ENCODE measurements at places on chromosomes 3 and 15. TPM values are rescaled to one million over a fixed set of nuclear protein-coding genes. Genes with fewer than 3 reads are reported as not detected.
A peak's percentile ranks its signal among the peaks of the same experiment; 100 is the strongest.

- DNase-seq, result no peak
Measured at GRCh38 chr3:171346582-171347300, 113.5 kb downstream of the TNIK start.

GRCh38 chr3:185820973-185821758 lies 3.7 kb downstream of the IGF2BP2 start:
- DNase-seq, result peak; percentile 73

The P3H2 gene
- polyA plus RNA-seq, result 80.7 TPM

- no peak for DNase-seq
Measured at GRCh38 chr3:126106336-126107202, 22.6 kb upstream of the SLC41A3 start.

- no peak for DNase-seq
Measured at GRCh38 chr3:37259291-37259690, 84.9 kb upstream of the LRRFIP2 start.

DNA sequence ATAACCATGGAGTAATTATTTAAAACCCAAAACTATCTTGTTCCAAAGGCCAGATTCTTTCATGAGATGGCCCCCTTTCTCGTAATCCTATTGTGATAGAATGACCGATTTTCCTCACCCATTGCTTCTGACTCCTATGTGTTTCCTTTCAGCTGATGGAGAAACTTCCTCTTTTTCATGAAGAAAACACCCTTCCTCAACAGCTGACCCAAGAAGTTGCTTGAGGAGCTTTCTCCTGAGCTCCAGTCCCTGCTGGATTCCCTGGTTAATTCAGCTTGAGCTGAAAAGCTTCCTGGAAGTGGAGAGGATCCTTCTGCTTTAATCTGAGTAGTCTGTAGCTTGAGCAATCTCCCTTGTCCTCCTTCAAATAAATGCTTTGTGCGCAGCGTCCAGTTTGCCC lies 75.0 kb downstream of the BFSP2 start:
- DNase-seq, result no peak

The CMTM6 gene
- 85.4 TPM for polyA plus RNA-seq

The TMC3 gene
- not detected for polyA plus RNA-seq

- no peak for DNase-seq
Measured at GRCh38 chr3:58419780-58420507, 13.7 kb downstream of the PDHB start.

DNA sequence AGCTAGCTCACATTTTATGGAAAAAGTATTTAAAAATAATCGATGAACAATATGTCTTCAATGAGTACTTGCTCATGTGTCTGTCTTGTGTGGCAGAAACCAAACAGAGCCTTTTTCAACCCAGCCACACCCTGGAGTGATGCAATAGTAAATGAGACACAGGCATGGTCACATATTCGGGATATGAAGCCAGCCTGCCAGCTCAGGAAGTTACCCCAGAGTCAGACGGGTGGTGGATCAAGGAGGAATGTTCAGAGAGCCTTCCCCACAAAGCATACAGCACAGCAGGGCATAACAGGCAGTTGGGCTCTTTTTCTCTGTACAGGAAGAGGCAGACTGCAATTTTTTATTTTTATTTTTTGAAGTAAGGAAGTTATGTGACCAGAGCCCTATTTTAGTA lies 27.3 kb downstream of the LARP6 start:
- DNase-seq, result peak; percentile 50

- DNase-seq, result no peak
Measured at GRCh38 chr3:187722206-187722612, 19.9 kb upstream of the RTP2 start.

DNA sequence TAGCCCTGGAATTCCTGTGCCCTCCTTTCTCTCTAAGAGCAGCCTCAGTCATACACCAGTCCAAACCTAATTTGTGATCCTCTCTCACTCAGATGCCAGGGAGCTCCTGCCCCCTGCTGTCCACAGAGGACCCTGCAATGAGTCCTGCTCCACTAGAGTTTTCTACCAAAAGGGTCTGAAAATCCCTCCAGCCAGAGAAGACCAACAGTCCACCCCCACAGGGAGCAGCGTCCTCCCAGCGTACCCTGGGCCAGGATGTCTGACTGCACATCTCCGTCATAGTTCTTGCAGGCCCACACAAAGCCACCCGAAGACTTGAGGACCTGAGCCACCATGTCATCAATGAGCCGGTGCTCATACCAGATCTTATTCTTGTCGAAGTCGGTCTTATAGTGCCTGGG lies 15.4 kb downstream of the IDH2 start:
- DNase-seq, result no peak

DNA sequence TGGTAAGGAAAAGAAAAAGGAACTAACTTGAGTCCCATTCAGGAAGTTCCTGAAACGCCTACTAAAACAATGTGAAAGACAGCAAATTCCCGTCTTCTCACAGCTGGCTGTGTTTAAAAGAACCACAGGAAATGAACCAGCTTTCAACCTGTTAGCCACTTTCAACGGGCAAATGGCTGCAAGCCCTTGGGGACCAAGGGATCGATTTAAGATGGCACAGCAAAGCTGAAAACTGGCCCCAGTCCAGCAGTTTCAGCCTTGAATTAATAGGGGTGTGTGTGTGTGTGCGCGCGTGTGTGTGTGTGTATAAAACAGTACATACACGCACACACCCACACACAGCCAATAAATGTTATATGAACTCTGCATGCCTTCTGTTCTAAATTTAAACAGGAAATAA lies 168.7 kb upstream of the TMCO5A start:
- DNase-seq, result no peak

The CHST13 gene
- polyA plus RNA-seq, result not detected

DNA sequence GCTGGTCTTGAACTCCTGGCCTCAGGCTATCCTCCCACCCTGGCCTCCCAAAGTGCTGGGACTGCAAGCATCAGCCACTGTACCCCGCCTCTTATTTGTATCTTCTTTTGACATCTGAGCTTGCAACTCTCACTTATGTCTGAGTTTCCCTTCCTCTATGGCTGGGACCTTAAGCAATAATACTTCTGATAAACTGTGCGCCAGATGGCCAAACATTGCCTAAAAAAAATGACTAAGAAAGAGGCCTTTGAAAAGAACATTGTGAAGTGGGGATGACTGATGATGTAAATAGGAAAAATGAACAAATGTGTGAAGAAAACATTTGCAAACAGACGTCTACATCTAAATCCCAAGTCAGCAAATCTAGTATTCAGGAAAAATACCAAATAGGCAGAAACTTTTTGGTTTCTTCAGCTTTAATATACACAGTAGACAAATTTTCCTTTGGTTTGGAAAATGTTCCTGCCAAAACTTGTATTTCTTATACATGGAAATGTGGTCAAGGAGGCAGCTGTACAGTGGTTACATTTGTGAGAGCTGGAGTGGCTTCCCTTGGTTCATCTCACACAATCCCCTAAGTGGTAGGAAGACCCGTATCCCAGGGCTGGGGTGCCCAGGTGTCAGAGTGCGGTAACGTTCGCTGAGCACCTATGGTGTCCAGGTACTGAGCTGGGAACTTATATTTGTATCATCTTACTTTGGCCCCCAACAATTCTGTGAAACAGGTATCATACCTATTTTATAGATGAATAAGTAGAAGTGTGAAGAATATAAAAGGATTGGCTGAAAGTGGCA lies 11.6 kb upstream of the TFRC start:
- no peak for DNase-seq

GRCh38 chr3:111338059-111338698 lies 203.8 kb upstream of the CD96 start:
- DNase-seq, result peak; percentile 19

DNA sequence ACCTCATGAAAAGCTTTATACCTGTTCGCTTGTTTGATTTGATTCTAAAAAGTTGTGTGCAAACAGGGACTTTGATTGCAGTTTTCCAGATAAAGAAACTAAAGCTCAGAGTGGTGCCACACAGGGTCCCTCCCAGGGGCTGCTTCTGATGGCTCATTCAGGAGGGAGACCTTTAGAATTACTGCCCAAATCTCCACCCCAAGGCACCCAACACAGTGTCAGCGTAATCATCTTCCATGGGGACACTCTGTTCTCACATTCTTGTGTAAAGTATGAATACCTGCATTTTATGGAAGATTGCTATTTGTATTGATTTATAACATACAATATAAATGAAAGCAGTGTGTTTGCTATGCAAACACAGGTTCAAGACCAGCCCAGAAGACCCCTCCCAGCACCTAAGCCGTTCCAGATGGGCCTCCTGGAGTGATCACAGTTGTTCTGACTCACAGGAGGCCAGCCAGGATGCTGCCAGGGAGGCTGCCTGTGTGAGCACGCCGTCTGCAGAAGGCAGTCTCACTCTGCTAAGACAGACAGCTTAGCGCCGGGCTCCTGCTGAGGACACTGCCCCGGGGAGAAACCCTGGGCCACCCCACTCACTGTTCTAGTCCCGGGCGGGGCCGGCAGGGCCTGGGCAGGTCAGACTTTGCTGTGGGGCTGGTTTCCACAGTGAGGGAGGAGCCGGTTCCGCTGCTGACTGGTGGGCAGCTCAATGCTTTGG lies 185.6 kb downstream of the FAM43A start:
- DNase-seq, result peak; percentile 78

The CYP8B1 gene
- not detected for polyA plus RNA-seq

GRCh38 chr3:16070707-16071106 lies 103.8 kb upstream of the GALNT15 start:
- no peak for DNase-seq

- DNase-seq, result no peak
Measured at GRCh38 chr3:151504606-151505005, 43.7 kb upstream of the IGSF10 start.

The PRR20G gene
- not detected for polyA plus RNA-seq

- no peak for DNase-seq
Measured at GRCh38 chr15:101305820-101306255, 10.8 kb upstream of the SNRPA1 start.

The PIGZ gene
- 1.5 TPM for polyA plus RNA-seq

The CAMK2N2 gene
- polyA plus RNA-seq, result 0.29 TPM

- DNase-seq, result no peak
Measured at GRCh38 chr15:37142371-37142770, 42.0 kb upstream of the MEIS2 start.

GRCh38 chr15:40940296-40940801 lies 11.2 kb downstream of the DLL4 start:
- DNase-seq, result no peak

The DNAJA4 gene
- 5.7 TPM for polyA plus RNA-seq

- no peak for DNase-seq
Measured at GRCh38 chr3:48423883-48424695, 5.8 kb downstream of the PLXNB1 start.

DNA sequence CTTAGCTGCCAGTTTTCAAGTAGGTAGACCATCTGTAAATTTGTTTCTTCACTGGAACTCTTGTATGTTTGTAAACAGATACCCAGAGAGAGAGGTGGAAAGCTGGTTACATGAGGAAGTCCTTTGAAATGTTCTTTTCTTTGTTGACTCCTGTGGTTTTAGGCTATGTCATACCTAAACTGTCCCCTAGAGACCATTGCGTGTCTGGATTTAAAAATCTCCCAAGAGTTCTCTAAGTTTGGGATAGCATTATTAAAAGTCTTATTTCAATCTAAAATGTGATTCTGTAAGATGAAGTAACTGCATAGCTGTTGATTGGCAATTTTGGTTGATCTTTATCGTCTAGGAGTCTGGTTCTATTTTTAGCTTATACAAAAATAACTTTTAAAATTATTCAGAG lies 127.2 kb downstream of the GHSR start:
- DNase-seq, result no peak

The CEMIP gene
- polyA plus RNA-seq, result 2.2 TPM

DNA sequence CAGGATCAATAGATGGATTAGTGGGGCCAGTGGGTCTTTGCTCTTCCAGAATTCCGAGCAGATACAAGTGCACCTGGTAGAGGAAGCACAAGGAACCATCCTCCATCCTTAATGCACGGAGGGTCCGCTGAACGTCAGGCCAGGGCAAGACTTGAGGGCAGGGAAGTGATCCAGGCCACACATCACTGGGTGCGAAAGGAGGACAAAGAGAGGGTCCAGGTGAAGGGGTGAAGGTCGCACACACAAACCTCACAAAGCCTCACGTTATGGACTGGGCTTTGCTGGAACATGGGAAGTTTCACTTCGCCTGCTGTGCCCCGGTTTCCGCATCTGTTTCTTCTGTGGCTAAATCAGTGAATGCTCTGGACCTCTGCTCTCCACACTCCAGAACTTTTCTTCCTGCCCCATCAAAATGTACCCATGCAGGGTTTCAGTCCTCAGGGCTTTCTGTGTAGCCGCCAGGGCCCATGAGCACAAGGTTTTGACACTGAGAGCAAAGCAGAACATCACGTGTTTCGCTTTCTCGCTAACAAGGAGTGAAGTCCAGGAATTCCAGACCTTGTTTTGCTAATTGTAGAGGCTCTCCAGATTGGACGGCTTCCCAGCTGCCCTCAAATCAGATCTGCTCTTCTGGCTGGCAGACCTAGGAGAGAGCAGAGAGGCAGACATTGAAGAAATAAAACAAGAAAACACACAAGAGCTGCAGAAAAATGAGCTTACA lies 56.3 kb downstream of the KLF15 start:
- DNase-seq, result no peak
